ENCODE measurements at places on chromosomes 16 and 17.

DNA sequence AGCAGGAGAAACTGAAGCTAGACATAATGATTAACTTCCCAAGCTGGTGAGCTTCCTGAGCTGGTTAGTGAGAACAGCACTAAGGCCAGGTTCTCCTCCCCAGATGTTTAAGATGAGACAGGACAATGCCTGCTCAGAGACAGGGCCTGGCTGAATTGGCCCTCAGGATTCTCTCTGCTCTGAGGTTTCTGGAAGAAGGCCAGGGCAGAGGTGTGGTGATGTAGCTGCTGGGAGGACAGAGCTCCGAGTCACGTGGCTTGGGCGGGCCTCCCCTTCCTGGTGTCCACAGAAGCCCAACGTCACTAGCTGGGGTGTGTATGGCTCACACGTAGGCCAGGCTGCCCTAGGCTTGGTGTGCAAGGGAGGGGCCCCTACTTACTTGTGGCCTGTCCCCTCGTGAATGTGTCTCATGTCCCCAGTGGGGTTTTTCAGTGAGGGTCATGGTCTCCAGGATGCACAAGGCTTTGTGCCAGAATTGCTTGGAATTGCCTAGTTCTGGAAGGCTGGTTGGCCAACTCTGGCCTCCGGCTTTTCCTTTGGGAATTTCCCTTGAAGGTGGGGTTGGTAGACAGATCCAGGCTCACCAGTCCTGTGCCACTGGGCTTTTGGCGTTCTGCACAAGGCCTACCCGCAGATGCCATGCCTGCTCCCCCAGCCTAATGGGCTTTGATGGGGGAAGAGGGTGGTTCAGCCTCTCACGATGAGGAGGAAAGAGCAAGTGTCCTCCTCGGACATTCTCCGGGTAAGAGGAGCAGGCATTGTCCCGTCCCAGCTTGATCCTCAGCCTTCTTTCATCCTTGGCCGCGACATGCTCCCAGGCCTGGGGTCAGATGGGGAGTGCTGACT lies 3.4 kb downstream of the NOD2 start:
- no peak for DNase-seq

DNA sequence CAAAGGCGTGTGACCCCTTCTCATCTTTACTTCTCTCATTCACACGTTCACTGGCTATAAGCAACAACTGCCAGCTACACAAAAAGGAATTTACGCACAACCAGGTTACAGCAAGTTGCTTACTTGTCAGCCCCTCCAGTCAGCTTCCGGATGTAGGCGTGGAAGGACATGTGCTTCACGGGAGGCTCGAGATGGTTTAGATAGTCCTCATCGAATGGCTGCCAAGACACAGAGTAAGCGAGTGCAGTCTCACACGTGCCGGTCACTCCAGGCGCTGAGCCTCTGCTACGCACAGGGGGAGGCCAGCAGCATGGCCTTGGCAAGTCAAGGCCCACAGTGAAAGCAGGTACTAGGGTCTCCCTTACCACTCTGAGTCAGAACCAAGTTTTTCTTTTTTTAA lies 28.3 kb downstream of the NPLOC4 start:
- DNase-seq = no peak

- no peak for DNase-seq
Measured at GRCh38 chr17:60766778-60767190, 89.1 kb downstream of the BCAS3 start.

DNA sequence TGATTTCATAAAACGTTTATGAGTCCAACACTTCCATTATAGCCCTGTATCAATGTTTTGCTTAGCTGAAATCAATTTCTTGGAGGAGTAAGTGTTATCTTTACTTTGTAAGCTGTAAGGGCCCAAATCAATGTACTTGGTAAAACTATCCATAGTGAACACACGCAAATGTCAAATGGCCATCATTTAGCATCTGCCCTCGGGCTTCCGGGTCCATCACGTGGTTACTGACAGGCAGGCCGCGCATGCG lies 687 bp upstream of the NARF start:
- DNase-seq = no peak

GRCh38 chr16:11624205-11624604 lies 37.5 kb upstream of the LITAF start:
- no peak for DNase-seq
